ENCODE measurements at places on chromosomes 6 and 20.

GRCh38 chr20:45920462-45921336 lies 8.7 kb upstream of the PLTP start:
- no peak for DNase-seq

DNA sequence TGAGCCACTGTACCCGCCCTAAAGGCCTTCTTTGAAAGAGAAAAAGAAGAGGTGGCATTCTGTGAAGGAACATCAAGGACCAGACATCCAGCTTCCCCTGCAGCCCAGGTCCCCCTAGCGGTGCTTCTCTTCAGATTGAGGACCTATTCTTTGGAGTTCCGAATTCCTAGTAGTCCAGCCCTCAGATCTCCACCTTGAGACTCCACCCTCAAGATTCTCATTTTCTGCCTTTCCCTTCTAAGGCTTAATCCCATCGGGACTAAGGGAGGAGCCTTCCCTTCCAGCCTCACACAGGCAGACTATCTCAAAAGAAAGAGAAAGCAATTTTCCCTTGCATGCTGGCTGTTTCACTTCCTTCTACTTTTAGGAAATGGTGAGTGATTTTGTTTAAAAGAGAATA lies 32.5 kb downstream of the MUC22 start:
- DNase-seq = no peak

DNA sequence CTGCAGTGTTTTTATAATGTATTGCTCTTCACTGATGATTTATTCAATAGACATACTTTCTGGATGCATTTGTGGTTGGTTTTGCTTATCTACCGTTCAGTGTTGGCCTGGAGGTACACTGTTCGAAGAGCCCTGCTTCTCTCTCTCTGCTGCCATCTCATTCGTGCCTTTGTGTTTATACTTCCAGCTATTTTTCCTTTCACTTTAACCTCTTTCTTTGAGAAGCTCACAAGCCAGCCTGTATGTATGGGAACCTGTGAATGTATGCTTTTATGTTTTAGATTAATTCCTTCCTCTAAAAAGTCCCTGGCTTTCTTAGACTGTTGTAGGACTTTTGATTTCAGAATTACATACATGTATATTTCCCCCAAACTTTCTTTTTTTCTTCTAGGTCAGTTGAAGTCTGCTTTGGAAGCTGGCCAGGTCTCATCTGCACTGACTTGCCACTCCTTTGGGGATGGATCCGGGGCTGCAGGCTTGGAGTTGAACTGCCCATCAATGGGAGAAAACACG lies 83.0 kb downstream of the SCAND1 start:
- no peak for DNase-seq

DNA sequence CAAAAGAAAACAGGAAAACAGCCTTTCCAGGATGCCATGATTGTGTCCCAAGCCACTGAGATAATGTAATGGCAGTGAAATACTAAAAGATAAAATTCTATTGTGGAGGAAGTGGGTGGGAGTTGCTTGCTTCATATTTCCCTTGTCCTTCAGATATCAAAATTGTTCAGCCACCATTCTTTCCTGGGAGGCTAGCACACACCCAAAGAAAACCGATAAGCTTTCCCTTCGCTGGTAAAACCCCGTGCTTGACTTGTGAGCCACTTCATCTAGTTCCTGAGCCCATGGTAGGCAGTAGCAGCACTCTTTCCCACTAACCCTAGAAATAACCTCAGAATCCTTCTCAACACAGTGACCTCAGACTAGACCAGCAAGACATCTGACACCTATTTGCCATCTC lies 357.4 kb upstream of the PLCB4 start:
- DNase-seq = no peak

DNA sequence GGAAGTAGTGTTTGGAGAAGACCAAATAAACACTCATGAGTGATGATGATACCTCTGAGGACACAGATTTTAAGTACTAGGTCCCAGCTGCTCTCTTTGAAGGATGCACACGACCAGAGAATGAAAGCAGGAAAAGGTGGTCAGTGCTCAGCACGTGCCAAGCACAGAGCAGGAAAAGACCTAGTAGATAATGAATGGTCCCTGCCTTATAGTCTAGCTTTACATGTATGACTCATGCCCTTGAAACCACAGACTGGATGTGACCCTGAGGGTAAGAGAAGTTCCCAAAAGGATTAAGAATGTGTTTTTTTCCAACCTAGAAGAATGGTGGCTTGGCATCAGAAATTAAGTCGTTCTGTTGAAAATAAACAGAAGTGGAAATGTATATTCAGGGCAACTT lies 2.8 kb upstream of the MC3R start:
- DNase-seq = no peak

- no peak for DNase-seq
Observed at GRCh38 chr6:109790131-109790530, 99.0 kb downstream of the FIG4 start.

DNA sequence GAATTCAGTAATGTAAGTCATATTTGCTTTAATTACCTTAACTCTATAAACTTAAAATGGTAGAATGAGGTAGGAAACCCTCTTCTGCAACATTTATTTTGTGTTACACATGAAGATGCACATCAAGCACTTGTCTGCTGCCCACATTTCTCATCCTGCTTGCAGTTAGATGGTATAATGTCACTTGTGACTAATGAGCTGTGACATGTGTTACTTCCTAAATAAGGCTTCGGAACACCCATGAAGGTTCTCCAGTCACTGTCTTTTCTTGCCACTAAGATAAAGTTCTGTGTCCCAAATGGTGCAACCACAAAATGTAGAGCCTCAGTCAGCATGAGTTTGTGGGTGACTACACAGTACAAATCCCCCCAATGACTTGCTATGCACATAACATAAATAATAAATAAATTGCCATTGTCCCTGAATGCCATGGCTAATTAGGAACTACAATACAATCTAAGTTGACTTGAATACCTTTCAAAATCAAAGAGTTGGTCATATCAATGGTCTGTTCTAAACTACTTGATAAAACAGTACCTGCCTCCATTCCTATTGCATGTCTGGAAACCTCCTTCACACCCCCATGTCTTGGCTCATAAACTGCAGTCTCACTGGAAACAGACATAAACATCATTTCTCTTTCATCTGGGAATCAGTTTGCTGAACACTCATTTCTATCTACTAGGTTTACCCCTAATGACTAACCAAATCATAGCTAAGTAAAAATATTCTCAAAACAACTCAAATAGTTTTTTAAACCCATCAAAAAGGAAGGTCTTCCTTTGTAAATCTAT lies 157.2 kb downstream of the PTPRK start:
- DNase-seq = no peak

Measured in AG04450 (cell line).